ENCODE measurements at places on chromosomes 11 and 22. TPM values are rescaled to one million over a fixed set of nuclear protein-coding genes. Genes with fewer than 3 reads are reported as not detected.
A peak's percentile ranks its signal among the peaks of the same experiment; 100 is the strongest.

Gene CCDC88B
- total RNA-seq: 58.4 TPM

Gene RHOD
- total RNA-seq: 0.47 TPM

Gene NCR3LG1
- total RNA-seq: 0.86 TPM

Gene APOBEC3F
- 24.5 TPM for total RNA-seq

Gene PHLDB1
- 2.7 TPM for total RNA-seq

Gene OR51B2
- not detected for total RNA-seq

Gene INPP5J
- total RNA-seq: 0.11 TPM

Gene COX8A
- total RNA-seq: 413 TPM

Gene SLC22A25
- not detected for total RNA-seq

GRCh38 chr11:114398303-114398920, 1.9 kb downstream of the C11orf71 start:
- no peaks in the 10 kb centered on the region for H3K27me3 ChIP-seq
- H3K4me3 ChIP-seq: peak overlapping the region; percentile 98
- H3K36me3 ChIP-seq: peaks cover 16% of the 10 kb centered on the region
- H3K4me1 ChIP-seq: peaks cover 34% of the 10 kb centered on the region

DNA sequence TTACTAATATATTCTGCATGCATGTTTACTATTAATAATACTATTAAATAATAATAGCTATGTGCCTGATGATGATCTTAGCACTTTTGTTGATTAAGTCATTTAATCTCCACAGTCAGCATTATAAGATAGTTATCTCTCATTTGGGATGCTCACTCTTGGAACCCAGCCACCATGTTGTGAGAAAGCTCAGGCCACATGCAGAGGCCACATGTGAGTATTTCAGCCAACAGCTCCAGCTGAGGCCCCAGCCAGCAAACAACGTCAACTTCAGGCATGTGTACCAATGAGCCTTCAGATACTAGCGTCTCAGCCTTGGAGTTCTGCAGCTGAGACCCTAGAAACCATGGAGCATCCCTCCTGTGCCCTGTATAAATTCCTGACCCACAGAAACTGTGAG, 798.1 kb upstream of the LRRC4C start:
- H3K27ac ChIP-seq: no peak overlapping the region
- H3K4me1 ChIP-seq: no peaks in the 10 kb centered on the region
- H3K27me3 ChIP-seq: no peaks in the 10 kb centered on the region
- DNase-seq: no peak

DNA sequence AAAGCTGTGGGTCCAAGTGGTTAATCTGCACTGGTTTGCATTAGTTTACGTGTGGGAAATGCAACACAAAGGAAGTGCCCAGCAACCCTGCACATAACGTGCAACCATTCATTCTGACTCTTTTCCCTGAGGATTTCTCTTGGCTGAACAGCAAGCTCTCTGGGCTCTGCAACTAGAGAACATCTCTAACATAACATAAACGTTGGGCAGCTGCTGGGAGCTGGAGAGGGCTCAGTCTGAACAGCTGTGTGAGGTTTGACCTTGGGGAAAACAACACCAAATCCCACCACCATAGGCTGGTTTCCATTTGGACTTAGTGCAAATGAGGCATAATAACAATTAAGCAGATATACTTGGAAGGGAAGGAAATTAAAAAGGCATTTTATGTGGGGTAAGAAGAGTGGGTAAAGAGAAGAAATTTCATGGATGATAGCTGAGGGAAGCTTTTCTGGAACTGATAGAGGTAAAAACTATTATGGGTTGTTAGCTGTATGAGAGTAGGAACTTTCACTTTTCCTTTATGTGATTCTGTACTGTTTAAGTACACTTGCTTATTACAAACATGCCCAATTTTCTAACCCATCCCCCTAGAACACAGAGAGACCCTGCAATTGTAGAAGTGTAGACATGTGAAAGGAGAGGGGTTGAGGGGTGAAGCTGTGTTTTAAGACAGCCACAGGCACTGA, 76.2 kb downstream of the SNX19 start:
- H3K27me3 ChIP-seq: peaks cover 19% of the 10 kb centered on the region
- no peak overlapping the region for H3K4me3 ChIP-seq
- H3K4me1 ChIP-seq: no peaks in the 10 kb centered on the region
- H3K27ac ChIP-seq: no peak overlapping the region
- peaks cover 2% of the 10 kb centered on the region for H3K36me3 ChIP-seq
- DNase-seq: no peak

- no peaks in the 10 kb centered on the region for H3K36me3 ChIP-seq
- H3K27ac ChIP-seq: no peak overlapping the region
- peaks cover 6% of the 10 kb centered on the region for H3K27me3 ChIP-seq
- H3K4me3 ChIP-seq: no peak overlapping the region
- DNase-seq: no peak
These were observed 226.7 kb upstream of the PDGFD start for GRCh38 chr11:104390651-104391050.

DNA sequence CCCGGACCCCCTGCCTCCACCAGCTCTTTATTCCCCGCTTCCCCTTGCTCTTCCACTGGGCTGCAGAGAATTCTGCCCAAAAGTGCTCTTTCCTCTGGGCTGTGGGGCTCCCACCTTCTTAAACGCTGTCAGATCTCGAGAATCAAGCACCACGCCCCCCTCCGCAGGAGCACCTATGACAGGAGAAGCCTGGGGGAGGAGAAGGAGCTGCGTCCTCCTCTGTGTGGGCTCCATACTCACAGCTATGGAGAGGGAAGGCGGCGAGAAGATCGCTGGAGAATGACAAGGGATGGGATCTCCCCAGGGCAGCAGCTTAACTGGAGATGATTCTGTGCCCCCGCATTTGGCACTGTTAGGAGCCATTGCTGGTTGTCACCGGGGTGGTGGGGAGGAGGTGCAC, 19.7 kb downstream of the SHISAL1 start:
- H3K4me1 ChIP-seq: no peaks in the 10 kb centered on the region
- H3K4me3 ChIP-seq: no peak overlapping the region
- no peaks in the 10 kb centered on the region for H3K36me3 ChIP-seq
- H3K27me3 ChIP-seq: no peaks in the 10 kb centered on the region

DNA sequence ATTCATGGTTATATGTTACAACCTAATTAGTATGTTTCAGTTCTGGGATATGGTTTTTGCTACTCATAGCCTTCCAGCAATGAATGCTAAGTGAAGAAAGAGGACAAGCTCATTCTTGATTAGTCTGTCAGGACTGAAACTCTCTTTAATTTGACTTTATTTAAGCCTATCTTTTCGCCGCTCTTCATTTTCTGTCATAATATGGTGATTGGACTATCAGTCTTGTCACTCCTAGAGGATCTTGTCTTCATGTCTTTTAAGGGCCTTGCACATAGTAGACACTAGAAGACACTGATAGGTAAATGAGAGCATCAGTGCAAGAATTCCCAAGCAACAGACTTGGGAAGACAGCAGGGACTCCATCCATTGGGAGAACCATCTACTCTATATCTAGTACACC, 18.9 kb upstream of the MTCH2 start:
- H3K4me3 ChIP-seq: no peak overlapping the region
- DNase-seq: no peak
- H3K4me1 ChIP-seq: peaks cover 21% of the 10 kb centered on the region
- peaks cover 2% of the 10 kb centered on the region for H3K27me3 ChIP-seq
- H3K27ac ChIP-seq: no peak overlapping the region

DNA sequence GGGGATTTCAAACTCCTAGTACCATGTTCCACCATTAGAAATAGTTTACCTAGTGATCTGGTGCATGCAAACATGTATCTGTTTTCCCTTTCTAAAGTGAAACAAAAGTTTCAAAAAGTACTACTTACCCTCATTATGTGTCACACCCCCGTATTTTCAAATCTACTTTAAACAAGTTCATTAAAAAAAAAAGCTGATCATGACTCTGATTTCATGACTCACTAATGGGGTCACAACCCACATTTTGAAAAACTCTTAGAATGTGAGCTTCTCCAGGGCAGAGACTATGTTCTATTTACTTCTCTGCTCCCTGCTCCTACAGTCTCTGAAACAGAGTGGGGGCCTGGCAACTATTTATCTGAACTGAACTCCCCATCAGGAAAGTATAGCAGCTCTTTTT, 18.2 kb downstream of the CHRM1 start:
- peaks cover 14% of the 10 kb centered on the region for H3K27me3 ChIP-seq
- H3K4me1 ChIP-seq: peaks cover 22% of the 10 kb centered on the region
- no peak overlapping the region for H3K27ac ChIP-seq
- no peak for DNase-seq

DNA sequence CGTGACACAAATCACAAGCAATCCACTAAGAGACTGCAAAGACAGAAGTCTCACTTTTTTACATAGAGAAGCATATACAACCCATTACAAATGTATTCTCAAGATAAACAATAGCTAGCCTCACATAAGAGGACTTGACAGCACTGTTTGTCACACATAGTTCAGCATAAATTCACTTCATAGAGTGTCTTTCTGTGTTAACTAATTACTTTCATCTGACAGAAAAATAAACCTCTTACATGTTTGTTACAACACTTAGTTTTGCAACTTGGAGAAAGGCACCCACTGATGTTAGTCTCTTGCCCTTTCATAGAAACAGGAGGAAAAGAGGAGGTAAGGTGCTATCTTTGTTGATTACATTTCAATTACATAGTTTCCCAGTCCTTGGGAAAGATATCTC, 2221.9 kb upstream of the RAG2 start:
- no peaks in the 10 kb centered on the region for H3K36me3 ChIP-seq
- H3K4me3 ChIP-seq: no peak overlapping the region
- H3K27me3 ChIP-seq: no peaks in the 10 kb centered on the region
- no peak for DNase-seq
- H3K27ac ChIP-seq: no peak overlapping the region

- DNase-seq: peak; percentile 72
- H3K27me3 ChIP-seq: peaks cover 6% of the 10 kb centered on the region
- H3K36me3 ChIP-seq: peaks cover 3% of the 10 kb centered on the region
- peaks cover 9% of the 10 kb centered on the region for H3K4me1 ChIP-seq
- H3K27ac ChIP-seq: peak overlapping the region; percentile 85
These were observed 751 bp downstream of the ARFGAP3 start for GRCh38 chr22:42856179-42856864.

- H3K27ac ChIP-seq: no peak overlapping the region
- H3K4me3 ChIP-seq: no peak overlapping the region
- DNase-seq: no peak
- peaks cover 2% of the 10 kb centered on the region for H3K4me1 ChIP-seq
These were observed 717 bp upstream of the SLC7A4 start for GRCh38 chr22:21032868-21033688.

GRCh38 chr22:22761606-22761962, 117.2 kb downstream of the GGTLC2 start:
- H3K36me3 ChIP-seq: no peaks in the 10 kb centered on the region
- no peak overlapping the region for H3K27ac ChIP-seq
- H3K4me3 ChIP-seq: no peak overlapping the region
- peaks cover 14% of the 10 kb centered on the region for H3K4me1 ChIP-seq
- H3K27me3 ChIP-seq: peaks cover 1% of the 10 kb centered on the region
- no peak for DNase-seq
